ENCODE measurements at places on chromosomes 4 and X.
A peak's percentile ranks its signal among the peaks of the same experiment; 100 is the strongest.

GRCh38 chr4:13430834-13431568 is 53.1 kb downstream of the RAB28 start:
- no peak for DNase-seq

DNA sequence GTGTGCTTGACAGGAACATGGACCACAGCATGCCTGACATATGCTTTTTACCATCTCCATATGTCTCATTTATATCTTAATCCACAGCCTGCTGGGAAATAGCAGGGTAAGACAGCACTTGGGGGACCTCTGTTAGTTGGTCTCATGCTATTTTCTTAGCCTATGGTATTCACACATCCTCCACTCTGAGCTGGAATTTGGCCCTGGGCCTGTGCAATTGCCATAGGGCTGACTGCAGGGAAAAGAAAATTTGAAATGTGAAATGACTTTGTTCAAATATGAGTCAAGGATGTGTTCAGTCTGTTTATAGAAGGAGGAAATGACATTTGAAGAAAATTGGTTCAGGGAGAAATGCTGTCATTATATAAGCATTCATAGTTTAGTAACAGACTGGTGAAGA is 9.6 kb upstream of the MAP7D3 start:
- DNase-seq: no peak

DNA sequence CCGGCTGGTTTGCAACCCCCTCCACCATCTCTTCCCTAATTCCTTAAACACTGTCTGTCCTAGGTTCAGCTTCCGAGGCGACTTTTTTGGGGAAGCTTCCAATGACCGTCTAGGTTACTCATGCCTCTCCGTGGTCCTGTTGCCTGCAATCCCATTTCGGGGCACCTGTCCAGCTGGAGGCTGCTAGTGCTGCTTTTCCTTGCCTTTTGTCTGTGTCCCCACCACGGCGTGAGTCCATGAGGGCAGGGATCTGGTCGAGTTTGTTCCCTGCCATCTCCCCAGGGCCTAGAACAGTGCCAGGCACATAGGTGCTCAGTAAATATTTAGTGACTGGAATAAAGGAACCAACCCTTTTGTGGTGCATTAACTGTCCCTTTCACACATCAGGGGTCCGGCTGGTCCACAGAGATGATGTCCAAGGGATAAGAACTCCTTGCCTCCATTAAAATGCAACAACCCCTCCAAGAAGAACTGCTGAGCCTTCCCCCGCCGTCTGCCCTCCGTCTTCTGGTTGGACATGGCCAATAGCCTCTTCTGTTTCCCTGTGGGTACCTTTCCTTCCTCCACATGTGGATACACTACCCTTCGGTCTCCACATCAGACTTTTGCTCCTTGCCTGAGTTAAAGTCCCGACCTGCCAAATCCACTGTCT is 5.7 kb upstream of the SORCS2 start:
- no peak for DNase-seq

DNA sequence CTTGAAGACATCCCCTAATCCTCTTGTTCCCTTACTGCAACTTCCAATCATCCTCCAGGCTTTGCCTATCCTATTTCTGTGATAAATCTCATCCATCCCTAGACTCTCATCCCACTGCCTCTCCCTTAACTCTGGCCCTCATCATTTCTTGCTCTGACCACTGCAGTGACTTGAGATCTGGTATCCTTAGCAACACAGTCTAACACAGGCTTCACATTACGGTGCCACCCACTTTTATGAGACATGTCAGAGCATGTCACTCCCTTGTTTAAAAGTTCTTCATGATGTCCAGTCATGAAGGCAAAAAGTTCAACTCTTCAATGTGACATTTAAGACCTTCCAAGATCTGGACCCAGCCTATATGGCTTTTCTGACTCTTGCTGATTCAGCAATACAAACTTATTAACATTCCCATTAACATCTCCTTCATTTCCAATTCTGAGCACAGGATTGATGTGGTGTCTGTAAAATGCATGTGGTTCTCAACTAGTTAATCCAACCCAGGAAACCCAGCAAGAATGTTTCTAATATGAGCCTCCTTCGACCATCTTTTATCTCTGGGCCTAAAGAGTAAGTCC is 64.0 kb downstream of the OR13H1 start:
- no peak for DNase-seq

DNA sequence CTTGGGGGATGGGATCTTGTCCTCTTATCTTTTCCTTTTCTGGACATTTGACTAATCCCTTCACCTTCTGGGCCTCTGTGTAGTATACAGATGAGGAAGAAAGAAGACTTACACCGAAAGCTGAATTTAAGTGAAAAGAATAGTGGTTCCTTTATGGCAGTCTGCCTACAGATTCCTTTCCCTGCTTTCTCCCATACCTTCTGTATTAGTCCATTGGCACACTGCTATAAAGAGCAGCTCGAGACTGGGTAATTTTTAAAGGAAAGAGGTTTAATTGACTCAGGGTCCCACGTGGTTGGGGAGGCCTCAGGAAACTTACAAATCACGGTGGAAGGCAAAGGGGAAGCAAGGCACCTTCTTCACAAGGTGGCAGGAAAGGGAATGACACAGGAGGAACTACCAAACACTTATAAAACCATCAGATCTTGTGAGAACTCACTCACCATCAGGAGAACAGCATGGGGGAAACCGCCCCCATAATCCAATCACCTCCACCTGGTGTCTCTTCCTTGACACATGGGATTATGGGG is 34.0 kb upstream of the CD38 start:
- no peak for DNase-seq

DNA sequence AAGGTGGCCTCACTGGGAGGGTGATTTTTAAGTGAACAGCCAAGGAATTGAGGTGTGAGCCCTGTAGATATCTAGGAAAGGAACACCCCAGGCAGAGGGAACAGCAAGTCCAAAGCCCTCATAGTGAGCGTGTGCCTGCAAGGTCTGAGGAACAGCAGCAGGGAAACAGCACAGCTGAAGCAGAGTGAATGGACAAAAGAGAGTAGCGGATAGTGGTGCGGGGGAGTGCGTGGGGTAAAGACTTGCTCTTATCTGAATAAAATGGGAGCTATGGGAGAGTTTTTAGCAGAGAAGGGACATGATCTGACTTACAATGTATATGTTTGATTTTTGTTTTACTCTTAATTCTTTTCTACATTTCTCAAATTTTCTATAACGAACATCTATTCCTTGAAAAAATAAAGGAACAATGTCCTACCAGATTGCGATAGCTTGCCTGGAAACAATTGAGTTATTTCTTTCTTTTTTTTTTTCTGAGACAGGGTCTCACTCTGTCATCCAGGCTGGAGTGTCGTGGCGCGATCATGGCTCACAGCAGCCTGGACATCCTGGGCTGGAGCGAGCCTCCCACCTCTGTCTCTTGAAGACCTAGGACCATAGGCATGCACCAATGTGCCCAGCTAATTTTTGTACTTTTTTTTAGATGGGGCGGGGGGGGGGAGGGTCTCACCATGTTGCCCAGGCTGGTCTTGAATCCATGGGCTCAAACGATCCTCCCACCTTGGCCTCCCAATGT is 19.5 kb upstream of the HADH start:
- no peak for DNase-seq

DNA sequence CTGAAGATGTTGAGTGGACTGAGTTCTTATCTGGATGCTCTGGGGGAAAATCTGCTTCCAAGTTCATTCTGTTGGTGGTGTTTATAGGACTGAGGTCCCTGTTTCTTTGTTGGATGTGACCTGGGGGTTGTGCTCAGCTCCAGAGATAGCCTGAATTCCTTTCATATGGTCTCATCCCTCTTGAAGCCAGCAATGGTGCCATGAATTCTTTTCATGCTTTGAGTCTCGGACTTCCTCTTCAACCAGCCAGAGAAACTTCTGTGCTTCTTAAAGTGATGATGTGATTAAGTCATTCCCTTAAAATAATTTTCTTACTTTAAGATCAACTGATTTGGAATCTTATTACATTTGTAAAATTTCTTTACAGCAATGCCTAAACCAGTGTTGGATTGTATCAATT is 233.8 kb upstream of the UGT8 start:
- DNase-seq: no peak

DNA sequence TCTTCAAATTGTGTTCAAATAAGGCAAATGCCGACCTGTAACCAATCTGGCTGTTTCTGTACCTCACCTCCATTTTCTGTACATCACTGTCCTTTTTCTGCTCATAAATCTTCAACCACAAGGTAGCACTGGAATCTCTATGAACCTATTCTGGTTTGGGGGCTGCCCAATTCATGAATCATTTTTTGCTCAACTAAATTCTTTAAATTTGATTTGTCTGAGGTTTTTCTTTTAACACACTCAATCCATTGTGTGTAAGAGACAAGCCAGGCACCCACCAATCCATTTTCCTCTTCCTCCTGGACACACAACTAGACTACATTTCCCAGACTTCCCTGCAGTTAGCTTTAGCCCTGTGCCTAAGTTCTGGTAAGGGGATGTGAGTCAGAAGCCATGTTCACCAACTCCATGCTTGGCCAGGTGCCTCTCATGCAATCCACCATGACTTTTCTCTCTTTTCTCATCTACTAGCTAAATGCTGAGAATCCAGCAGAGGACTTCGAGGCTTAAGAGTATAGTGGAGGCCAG is 193.2 kb upstream of the KLF3 start:
- DNase-seq: no peak

- no peak for DNase-seq
Observed at GRCh38 chr4:103364083-103364482, 165.9 kb upstream of the CENPE start.

DNA sequence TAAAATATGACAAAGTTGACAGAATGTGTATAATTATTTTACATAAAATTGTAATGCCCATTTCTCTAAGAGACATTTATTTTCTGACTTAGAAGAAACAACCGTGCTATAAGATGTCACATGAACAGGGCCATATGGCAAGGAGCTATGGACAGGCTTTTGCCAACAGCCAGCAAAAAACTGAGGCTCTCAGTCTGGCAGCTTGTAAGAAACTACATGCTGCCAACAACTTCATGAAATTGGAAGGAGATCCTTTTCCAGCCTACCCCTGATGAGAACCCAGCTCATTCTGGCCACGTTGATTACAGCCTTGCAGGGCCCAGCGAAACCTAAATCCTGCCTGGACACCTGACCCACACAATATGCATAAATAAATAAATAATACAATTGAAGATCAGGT is 250.3 kb upstream of the ARSJ start:
- DNase-seq: no peak

DNA sequence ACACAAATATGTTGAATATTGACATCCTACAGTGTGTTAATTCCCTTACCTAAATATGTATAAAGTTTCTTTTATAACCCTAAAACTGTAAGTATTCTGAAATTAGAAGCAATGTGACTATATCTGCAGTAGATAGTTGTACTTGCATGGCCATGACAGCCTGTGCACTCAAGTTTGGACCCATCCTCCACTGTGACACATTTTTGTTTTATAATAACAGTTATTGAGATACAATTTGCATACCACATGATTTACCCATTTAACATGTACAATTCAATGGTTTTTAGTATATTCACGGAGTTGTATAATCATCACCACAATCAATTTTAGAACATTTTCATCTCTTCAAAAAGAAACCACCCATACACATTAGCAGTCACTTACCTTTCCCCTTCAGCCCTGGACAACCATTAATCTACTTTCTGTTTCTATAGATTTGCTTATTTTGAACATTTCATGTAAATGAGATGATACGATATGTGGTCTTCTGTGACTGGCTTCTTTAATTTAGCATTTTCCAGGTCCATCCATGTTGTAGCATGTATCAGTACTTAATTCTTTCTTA is 29.6 kb downstream of the HERC3 start:
- DNase-seq: no peak

DNA sequence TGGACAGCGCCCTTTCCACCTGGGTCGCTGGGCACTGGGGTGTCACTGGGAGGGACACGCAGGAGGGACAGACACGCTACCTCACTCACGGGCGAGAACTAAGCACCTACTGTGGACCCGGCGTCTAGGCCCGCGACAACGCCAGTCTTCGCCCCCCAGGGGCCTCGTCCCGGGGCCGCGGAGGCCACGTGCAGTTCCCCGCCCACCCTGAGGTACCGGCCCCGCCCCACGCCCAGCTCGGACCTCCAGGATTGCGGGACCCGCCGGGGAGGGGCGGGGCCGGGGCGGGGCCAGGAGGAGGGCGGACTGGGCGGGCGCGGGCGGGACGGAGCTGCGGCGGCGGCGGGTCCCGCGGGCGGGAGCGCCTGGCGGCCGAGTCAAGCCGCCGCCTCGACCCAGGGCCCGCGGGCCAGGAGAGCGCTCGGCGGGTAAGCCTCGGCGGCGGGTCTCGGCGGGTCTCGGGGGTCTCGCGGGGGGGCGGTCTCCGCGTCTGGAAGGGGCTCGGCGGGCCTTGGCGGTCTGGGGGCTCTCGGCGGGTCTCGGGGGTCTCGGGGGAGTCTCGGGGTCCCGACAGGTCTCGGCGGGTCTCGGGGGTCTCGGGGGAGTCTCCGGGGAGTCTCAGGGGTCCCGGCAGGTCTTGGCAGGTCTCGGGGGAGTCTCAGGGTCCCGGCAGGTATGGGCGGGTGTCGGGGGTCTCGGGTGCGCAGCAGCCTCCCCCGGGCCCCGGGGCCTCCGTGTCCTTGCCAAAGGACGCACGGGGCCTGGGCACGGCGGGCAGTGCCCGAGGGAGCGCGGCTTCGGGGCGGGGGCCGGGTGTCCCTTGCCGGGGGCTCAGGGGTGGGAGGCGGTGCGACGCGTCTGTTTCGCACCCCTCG is at the start of gene SH3BP2:
Gene SH3BP2 (plus strand): TSS at position 375 of the 875 bp plus-strand sequence. CDS start 27,533 bp downstream, outside the sequence.
- peak; percentile 88 for DNase-seq

DNA sequence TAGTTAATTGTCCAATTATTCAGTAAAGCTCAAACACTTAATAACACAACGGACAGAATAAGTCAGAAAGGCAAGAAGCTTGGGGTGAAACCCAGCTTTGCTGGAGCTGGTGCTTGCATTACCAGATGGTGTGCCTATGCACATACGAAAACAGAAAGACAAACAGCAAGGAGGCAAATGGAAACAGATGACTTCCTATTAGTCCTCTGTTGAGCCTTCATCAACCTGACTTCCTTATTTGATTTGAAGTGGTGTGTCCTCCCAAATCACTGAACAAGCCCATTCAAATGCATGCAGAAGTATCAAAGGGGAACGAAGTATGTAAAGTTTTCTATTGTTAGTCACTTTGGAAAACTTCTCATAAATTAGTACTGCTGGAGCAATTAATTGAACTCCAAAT is 166.2 kb downstream of the ATP10D start:
- no peak for DNase-seq

- DNase-seq: no peak
Observed at GRCh38 chr4:150600812-150601445, 19.0 kb downstream of the MAB21L2 start.
